DMS53 (cell line): ENCODE measurements at places on chromosomes 7 and 10.

- DNase-seq, result no peak
Measured at GRCh38 chr7:72704894-72705293, 123.1 kb downstream of the TYW1B start.

- DNase-seq, result peak; percentile 41
Measured at GRCh38 chr7:122550545-122550944, 148.4 kb downstream of the RNF133 start.

DNA sequence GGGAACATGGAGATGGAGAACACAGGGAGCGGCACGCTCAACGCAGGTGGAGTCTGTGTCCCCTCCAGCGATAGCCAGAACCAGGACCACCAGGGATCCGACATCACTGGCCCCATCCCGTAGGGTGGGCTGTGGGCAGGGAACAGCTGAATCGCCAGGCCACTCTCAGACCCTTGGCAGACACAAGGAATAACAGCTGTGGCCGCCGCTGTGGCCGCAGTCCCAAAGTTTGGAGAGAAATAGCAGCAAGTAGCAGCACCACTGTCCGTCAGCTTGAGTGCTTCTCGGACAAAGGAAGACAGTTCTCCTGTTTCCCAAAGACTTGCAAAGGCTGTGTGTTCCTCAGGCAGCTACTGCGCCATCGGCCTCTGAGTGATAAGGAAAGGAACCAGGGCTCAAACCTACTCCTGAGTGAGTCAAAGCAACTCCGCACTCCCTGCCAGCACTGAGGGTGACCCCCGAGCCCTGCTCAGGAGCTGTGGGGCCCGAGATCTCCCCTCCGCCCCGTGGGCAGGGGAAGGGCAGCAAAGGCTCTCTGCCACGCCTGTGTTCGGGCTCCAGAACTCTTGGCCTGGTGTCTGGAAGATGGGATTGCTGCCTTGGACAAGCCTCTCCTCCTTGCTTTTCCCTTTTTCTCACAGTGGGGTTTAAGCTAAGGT is 82.3 kb upstream of the FAM20C start:
- DNase-seq, result no peak

DNA sequence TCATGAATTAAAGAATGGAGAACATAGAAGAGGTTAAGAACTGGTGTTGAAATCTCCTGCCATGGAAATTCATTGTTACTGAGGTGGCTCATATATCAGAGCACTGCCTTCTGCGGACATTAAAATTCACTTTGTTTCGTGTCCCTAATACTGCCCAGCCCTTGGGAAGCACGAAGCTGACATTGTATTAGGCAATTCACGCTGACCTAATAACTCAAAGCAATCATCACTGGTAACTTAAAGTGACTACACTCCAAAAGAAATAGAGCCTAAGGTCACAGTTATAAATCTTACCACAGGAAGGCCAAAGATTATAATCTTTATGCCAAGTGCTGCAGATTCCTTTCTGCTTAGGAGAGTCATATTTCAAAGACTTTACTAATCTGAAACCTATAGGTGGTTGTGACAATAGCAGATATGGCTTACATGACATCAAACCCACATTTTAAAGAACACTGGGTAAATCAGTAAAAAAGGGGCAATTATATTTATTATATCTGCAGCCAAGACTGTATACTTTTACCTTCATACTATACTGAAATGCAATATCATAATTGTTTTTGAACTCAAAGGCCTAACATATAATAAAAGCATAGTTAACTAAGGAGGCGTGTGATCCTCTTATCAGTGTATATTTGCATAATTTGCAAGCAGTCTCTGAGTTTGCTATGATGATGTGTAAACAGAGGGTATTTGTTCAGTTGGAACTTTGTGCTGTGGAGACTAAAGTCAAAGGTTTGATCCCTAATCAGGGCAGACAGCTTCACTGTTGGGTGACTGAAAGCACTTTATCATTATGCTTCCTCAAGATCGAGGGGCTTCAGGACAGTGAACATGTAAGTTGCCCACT is 51.9 kb upstream of the CAPZA2 start:
- DNase-seq, result peak; percentile 26

DNA sequence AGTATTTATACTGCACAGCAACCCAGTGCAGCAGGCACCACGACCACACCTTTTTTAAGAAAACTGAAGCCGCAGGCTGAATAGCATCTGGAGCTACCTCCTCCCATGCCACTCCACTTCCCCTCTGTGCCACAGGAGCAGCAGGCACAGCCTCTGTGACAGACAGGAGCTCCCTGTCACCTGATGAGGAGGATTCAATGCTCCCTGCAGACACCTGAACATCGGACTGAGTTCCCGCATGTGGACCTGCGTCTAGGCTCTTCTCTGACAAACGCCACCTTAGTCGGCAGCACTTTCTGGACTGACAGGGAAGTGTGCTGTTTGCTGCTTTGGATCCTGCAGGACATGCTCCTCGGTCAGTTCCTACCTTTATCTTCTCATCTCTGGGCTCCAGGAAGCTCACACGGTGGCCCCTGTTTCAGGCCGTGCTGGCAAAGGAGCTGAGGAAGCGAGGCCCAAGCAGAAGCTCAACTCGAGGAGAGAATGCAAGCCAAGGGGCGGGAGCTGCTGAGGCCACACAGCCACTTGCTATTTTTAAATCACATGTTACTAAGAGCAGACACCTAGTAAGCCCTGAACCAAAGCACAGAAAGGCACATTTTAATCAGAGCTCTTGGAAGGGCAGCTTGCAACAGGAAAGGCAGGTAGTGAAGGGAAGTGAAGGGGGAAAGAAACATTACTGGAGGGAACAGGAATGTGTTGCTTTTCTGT is 56.6 kb downstream of the VOPP1 start:
- DNase-seq, result no peak

GRCh38 chr10:105837951-105838350 is 1196.9 kb downstream of the SORCS3 start:
- peak; percentile 36 for DNase-seq

GRCh38 chr7:69843653-69844052 is 245.4 kb downstream of the AUTS2 start:
- DNase-seq, result no peak

- no peak for DNase-seq
Measured at GRCh38 chr7:46209611-46210388, 288.7 kb upstream of the IGFBP3 start.

GRCh38 chr7:3859431-3859830 is 558.4 kb downstream of the SDK1 start:
- DNase-seq, result no peak

DNA sequence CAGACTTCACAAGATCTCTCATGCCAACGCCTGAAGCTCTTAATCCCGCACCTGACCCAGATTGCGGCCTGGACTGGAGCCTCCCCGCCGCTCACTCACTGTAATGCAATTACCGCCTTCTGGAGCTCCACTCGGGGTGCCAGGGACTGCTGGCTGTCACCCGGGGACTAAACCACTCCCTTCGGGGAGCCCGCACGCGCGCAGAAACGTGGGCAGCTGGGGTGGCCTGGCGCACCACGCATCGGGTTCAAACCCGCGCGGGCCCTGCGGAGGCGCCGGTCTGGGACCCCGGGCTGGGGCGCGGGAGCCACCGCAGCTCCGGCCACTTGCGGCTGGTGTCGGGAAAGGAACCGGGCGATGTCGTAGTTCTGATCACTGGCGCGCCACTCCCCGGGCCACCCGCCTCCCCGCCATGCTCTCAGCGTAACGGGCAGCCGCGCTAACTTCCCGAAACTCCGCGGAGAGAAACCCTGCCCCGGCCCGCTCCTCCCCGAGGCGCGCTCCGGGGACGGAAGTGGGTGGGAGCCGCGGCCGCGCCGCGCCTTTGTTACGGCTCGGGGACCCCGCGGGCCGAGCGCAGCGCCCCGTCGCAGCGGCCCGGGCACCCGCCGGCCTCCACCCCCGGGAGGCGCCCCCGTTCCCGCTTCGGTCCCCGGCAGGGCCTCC is 100.3 kb upstream of the SVIL start:
- DNase-seq, result peak; percentile 79

DNA sequence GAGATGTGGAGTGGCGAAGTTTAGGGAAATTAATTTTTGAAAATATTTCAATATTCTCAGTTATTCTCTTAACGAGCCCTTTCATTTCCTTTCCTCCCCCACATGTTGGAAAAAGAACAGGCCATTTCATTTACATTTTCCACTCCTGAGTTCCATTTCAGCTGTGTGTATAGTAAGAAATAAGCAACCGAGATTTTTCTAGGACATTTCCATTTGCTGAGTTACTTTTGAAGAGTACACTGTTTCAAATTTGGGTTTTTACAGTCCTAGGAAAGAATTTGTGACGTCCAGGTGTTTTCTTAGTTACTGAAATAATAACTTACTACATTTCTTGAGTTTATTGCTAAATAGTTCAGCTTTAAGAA is 1.2 kb downstream of the SEPTIN7 start:
- DNase-seq, result no peak

DNA sequence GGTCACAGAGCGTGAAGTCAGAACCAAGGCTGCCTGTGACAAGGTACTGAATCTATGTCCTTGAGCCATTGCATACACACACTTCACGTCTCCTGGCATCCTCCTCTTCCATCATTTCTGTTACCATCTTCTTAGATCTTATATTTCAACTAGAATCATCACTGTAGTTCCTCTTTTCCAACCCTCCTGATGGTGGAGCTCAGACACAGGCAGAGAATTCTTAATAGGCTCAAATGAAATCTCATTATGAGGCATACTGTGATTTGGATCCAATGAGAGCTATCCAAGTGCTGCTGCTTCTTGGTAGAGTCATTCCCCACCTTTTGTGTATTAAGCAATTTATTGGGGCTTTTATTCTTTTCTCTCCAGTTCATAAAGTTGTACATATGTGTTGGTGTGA is 113.2 kb downstream of the CALCR start:
- DNase-seq, result peak; percentile 77

GRCh38 chr10:30573721-30574431 is 55.7 kb downstream of the LYZL2 start:
- no peak for DNase-seq

GRCh38 chr7:29494350-29494749 is 69.3 kb upstream of the PRR15 start:
- DNase-seq, result no peak

GRCh38 chr7:89849052-89849451 is 305.2 kb upstream of the STEAP1 start:
- DNase-seq, result no peak

- DNase-seq, result peak; percentile 91
Measured at GRCh38 chr10:98536551-98536950, 89.8 kb upstream of the HPS1 start.

DNA sequence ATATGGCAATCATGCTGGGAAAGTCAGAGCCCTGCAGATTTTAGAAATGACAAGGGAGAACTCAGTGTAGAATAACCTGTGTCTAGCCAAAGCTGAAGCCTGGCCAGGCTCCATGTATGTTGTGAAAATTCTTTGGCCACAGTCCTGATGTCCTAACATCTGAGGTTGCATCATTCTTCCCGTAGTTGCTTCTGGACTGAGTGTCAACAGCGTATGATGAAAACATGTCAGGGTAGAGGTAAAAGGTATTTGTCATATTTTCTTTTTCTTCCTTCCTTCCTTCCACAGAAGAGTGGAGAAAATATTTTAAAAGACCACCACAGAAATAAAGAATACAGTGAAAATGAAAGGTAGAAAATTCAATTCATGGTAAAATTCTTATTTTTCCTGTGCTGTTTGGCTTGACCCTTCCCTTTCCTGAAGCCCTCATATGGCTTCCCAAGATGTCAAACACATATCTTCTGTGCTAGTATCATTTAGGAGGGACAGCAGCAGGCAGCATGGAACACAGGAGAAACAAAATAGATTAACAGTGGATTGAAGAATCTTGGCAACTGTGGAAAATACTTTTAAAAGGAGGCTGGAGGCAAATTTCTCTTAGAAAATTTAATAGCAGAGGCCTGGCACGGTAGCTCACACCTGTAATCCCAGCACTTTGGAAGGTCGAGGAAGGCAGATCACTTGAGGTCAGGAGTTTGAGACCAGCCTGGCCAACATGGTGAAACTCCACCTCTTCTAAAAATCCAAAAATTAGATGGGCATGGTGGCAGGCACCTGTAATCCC is 18.9 kb upstream of the NRBF2 start:
- no peak for DNase-seq

GRCh38 chr7:12683678-12684585 is 3.5 kb upstream of the ARL4A start:
- peak; percentile 42 for DNase-seq

GRCh38 chr7:101302641-101303101 is 18.9 kb downstream of the IFT22 start:
- no peak for DNase-seq

DNA sequence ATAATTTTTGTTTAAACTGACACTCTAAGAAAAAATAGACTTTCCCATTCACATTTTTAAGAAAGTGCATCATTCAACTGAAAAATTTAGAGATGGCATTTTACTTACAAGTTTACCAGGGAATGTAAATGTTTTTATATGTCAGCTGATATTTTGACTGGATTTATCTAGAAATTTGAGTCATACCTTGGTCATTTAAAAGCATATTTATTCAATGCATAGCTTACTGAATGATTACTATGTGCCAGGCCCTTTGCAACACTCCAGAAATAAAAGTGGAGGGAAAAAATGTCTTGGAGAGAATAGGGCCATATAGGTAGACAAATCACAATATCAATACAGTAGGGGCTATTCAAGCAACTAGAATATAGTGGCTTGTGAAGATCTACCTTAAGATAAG is 98.4 kb upstream of the FAM3C start:
- no peak for DNase-seq

DNA sequence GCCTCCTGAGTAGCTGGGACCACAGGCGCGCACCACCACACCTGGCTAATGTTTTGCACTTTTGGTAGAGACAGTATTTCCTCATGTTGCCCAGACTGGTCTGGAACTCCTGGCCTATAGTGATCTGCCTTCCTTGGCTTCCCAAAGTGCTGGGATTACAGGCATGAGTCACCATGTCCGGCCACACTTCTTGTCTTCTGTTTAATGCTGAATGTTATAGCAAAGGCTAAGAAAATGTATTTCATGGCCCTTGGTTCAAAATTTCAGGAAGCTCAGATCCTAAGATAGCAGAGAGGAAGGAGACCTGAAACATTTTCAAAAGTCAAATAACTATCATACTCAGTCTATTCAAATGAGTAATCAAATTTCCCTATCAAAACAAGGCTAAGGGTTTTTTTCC is 229.6 kb downstream of the BAMBI start:
- DNase-seq, result no peak

- DNase-seq, result no peak
Measured at GRCh38 chr10:132980426-132981172, 38.2 kb upstream of the CFAP46 start.

- no peak for DNase-seq
Measured at GRCh38 chr10:43699516-43699915, 50.8 kb upstream of the ZNF32 start.

GRCh38 chr7:12549106-12549505 is 21.4 kb upstream of the SCIN start:
- no peak for DNase-seq

DNA sequence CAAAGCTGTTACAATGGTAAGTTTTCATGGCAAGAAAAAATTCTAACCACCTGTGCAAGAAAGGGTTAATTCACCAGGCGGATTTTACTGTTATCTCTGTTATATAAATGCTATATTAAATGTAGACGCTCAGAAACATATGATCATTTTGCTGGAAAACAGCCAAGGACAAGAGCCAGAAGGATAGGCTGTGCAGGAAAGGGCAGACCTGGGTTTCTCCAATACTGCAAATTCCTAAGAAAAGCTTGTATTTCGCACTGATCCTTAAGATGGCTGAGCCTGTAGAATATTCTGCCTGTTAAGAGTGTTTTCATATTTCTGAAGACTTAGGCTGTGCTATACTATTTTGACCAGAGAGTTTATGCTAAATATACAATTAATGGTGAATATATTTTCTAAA is 564.1 kb upstream of the KCND2 start:
- no peak for DNase-seq
